Glomerular endothelial cell (primary cell): ENCODE measurements at places on chromosomes 3 and 15.

- DNase-seq, result no peak
Measured at GRCh38 chr15:85318732-85319076, 61.7 kb upstream of the AKAP13 start.

GRCh38 chr15:100053474-100054121, 288.2 kb downstream of the ADAMTS17 start:
- DNase-seq, result no peak

DNA sequence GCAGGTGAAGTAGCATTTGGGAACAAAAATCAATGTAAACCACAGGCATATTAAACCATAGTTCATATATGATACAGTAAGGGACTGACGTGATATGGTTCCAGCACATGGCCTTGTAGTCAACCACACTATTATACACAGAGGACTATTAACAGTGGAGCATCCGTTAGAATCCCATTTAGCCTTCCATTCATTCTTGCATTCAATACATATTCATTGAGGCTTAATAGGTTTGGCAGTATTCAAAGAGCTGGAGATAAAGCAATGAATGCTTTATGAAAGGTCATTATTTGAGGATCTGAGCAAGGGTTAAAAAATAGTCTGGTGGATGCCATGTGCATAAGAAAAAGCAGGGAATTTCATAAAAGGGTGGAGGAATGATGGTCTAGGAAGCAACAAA, 89.1 kb downstream of the MME start:
- DNase-seq, result no peak

- DNase-seq, result no peak
Measured at GRCh38 chr3:82654708-82655107, 893.3 kb upstream of the GBE1 start.

DNA sequence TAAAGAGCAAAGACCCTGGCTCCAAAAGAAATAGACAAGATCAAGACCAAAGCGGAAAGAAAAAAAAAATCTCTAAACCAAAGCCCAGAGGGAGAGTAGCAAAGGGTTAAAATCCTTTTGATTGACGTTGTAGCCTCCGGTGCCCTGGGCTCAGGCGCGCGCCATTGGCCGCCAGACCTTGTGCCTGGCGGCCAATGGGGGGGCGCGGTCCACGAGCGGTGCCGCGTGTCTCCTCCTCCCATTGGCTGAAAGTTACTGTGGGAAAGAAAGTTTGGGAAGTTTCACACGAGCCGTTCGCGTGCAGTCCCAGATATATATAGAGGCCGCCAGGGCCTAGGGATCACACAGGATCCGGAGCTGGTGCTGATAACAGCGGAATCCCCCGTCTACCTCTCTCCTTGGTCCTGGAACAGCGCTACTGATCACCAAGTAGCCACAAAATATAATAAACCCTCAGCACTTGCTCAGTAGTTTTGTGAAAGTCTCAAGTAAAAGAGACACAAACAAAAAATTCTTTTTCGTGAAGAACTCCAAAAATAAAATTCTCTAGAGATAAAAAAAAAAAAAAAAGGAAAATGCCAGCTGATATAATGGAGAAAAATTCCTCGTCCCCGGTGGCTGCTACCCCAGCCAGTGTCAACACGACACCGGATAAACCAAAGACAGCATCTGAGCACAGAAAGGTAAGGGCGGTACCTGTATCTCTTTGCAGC, at the start of gene HES1:
Gene HES1, plus strand, starts transcription at position 343 of the 713 bp plus-strand sequence. Its CDS starts 233 bp downstream, at position 576.
- peak; percentile 95 for DNase-seq

GRCh38 chr3:185661772-185662171, 75.7 kb downstream of the SENP2 start:
- DNase-seq, result no peak

DNA sequence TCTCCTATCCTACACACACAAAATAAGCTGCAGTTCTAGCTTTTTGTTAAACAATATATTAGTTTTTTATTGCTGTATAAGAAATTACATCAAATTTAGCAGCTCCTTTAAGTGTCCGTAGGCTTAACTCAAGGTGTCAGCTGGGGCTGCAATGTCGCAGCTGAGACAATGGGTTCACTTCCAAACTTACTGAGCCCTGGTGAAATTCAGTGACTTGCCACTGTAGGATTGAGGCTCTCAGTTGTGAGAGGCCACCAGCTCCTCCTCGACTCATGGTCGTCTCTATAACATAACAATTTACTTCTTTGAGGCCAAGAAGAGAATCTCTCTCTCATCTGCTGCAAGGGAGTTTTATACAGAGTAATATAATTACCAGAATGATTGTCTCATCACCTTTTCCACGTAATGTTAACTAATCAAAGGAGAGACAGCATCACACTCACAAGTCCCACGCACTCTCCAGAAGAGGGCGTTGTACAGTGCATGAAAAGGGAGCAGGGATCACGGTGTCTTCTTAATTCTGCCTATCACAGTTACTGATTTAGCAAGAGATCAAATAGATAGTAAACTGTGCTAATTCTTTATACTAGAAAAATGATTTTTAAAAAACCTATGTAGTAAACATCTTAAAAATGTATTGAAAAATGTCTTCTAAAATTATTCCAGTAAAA, 735.6 kb upstream of the GBE1 start:
- DNase-seq, result no peak

DNA sequence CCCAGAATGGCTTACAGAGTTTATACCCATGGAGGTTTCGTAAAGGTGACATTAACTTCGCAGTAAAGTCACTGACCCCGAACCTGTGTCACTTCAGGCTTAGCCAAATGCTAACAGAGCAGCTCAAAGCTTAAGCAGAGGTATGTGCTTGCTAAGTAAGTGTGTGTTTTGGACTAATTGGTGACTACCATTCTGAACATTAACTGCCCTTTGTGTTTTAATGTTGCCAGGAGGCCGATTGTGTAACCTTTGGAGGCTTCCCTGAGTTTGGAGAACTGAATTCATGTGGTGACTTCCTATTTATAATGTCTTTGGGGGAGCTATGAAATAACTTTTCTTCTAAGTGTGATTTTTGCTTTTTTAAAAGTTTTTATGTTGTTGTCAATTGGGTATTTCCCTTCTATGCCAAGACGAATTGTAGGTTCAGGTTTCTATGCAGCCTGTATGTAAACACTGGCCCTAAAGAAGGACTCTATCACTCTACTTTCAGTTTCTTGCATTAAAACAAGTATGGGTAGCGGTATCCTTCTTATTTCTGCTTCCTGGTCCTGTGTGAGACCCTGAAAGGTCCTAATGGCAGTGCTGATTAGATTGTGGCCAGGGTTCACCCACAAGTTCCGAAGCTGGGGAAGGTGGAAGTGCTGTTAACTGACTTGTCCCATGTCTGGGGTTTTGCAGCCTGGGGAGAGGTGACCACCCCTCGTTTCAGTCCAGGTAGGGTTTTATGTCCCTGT, 86.3 kb downstream of the IGF1R start:
- no peak for DNase-seq
